ENCODE measurements at places on chromosomes 7 and 10. TPM values are rescaled to one million over a fixed set of nuclear protein-coding genes. Genes with fewer than 3 reads are reported as not detected.

DNA sequence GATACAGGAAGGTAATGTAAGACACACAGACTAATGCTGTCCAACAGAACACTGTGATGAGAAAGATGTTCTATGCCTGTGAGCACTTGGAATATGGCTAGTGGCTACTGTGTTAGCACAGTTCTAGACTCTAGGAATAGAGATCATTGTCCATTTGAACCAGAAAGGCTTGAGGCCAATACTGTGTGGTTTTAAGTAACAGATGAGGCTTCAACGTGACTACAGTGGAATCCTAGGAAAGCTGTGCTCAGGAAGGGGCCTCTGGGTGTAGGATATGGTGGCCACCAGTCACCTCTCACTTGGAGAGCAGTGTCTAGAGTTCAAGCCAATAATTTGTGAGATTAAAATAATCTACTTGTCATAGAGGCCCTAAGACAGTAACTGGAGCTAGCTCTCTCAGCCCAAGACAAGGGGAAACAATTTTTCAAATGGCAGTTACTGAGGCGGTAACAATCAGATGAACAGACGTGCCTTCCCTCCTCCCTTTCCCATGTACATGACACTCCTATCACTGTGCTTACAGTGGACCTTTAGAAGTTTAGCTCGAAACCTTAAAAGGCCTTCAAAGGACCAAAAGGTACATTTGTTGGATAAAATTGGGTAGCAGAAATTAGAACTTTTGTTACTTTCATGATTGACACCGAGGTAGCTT lies 10.2 kb downstream of the ZDHHC16 start:
- no peak for DNase-seq

DNA sequence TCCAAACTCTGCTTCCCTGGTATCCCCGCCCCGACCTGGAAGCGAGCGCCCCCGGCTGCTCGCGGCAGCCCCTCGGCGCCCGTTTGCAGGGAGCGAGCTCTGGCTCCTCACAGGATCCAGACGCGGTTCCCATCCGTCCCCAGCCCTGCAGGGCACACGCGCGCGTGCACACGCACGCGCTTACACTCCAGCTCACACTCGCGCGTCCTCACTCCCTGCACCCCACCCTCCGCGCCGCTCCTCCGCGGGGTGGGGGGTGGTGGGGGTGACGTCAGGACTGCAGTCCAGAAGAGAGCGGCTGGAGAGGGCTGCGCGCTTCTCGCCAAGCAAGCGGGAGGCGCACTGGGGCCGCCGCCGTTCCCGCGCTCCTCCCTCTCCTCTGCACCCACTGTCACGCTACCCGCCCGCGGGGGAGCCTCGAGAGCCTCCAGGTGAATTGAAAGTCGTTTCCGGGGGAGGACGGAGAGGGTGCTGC lies 255.6 kb downstream of the OTUD1 start:
- no peak for DNase-seq

DNA sequence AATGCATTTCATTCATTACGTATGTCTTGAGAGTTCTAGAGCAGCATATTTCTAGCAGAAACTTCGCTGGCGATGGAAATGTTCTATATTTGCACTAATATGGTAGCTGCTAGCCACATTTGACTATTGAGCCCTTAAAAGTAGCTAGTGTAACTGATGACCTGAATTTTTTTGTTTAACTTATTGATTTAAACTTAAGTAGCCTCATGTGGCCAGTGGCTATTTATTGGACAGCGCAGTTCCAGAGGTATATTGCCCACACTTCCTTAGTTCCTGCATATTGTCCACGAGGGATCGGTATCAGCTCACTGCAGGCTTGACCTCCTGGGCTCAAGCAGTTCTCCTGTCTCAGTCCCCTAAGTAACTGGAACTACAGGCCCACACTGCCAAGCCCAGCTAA lies 3.7 kb downstream of the PSTK start:
- DNase-seq: no peak

GRCh38 chr7:1850111-1850975 lies 180.3 kb downstream of the ELFN1 start:
- peak; percentile 36 for DNase-seq

- DNase-seq: no peak
Measured at GRCh38 chr7:43749383-43749940, 9.0 kb upstream of the BLVRA start.

The GPRIN2 gene
- total RNA-seq: not detected

DNA sequence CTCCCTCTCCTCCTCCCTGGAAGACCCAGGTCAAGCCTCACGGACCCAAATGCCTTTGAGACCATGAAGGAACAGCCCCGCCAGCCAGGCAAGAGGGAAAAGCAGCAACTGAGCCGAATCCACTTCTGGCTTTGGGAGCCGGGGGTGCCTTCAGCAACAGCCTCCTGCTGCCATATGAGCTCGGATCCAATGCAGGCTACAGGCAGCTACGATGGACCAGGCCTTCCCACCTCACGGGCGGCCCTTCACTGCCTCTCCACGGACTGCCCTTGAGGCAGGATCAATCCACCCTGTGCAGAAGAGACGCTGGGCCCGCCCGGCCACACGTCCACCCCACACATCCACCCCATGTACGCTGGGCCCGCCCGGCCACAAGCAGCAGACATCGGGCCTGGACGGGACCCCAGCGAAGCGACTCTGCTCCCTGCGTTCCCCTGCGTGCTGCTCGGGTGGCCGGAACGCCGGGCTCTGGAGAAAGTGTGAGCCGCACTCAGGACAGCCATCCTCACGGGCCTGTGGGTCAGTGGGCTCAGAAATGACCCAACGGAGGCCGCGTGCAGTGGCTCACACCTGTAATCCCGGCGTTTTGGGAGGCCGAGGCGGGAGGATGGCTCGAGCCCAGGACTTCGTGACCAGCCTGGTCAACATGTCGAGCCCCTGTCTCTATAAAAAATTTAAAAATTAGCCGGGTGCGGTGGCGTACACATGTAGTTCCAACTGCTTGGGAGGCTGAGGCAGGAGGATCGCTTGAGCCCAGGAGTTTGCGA lies 82.0 kb downstream of the FOXL3 start:
- DNase-seq: no peak

All from CD8-positive, alpha-beta memory T cell (primary cell).